Right lung (tissue), 10 donors: ENCODE measurements at places on chromosomes 16 and 17.

GRCh38 chr17:56096026-56096810 is 57.1 kb upstream of the ANKFN1 start:
- DNase-seq: no peak

DNA sequence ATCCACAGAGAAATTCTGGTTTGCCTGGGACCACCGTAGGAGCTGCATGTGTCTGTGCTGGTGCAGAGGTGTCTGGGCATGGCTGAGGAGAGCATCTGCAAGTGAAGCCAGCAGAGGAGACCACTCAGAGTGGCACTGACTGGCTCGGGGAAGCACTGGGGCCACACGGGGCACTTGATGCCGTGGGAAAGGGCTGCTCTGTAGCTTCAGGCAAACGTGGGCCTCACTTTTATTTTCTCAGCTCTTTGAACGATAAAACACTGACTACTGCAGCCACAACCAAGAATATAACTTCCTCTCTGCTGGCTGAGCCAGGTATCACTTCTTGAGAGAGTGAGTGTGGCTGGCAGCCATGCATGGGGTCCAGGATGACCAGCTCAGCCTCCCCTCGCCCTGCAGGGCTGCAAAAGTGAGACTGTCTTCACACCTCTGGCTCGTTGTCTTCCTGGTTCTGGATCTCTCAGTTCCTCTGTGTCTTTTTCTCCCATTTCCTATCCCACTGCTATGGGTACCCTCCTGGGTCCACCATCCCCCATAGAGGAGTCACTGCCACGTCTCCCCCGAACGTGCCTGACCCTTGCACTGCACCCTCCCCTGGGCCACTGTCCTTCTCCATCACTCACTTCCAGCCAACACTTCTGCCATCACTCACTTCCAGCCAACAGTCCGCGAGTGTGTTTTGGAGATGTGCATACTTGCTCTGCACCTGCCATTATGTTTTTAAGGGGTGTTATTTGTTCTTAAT is 201.4 kb upstream of the CHMP6 start:
- no peak for DNase-seq

DNA sequence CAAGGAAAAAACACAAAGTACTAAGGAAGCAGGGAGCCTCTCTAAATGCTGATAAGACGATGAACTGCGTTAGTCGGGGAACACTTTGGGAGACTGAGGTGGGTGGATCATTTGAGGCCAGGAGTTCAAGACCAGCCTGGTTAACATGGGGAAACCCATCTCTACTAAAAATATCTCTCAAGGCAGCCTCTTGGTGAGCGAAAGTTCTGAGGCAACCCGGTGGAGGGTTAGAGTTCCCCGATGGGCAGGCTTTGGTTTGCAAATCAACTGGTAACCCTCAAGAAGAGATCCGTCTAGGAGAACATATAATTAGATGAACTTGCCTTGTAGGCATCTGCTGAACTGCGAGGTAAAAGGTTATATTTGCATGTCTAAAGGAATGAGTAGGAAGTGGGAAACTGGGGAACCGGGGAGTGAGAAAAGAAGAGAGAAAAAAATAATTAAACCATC is 44.6 kb downstream of the WSB1 start:
- DNase-seq: no peak

- DNase-seq: no peak
These were observed 94.0 kb downstream of the MRTFB start for GRCh38 chr16:14164916-14165662.

- no peak for DNase-seq
These were observed 357.4 kb downstream of the SEC14L1 start for GRCh38 chr17:77498091-77498741.

DNA sequence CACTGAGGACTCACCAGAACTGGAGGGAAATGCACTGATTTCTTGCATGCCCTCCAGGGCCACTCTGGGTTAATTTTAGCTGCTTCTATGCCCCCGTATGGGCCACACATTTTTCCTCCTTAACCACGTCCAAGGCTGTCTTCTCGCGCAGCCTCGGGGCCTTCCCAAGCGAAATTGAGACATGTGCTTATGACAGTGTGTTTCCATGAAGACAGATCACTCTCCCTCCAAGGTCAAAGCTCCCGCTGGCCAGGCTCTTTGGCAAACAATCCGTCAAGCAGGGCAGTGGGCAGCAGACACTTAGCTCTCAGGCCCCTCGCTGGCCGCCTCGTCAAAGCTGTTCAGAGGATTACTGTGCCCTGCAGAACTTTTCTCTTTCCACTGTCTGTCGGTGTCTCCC is 243.0 kb upstream of the N4BP1 start:
- DNase-seq: no peak

DNA sequence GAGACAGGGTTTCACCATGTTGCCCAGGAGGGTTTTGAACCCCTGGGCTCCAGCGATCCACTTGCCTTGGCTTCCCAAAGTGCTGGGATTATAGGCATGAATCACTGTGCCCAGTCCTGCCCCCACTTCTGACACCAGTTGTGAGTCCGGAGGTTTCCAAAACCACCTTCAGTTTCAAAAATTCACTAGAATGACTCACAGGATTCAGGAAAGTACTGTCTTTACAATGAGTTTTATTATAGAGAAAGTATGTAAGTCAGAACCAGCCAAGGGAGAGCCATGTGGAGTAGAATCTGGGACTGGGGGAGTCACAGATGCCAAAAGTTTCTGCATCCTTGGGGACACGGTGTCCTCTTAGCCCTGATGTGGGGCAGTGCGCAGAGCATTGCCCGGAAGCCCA is 55.1 kb downstream of the PLD6 start:
- no peak for DNase-seq

GRCh38 chr16:86862595-86863280 is 284.4 kb downstream of the FOXL1 start:
- no peak for DNase-seq

DNA sequence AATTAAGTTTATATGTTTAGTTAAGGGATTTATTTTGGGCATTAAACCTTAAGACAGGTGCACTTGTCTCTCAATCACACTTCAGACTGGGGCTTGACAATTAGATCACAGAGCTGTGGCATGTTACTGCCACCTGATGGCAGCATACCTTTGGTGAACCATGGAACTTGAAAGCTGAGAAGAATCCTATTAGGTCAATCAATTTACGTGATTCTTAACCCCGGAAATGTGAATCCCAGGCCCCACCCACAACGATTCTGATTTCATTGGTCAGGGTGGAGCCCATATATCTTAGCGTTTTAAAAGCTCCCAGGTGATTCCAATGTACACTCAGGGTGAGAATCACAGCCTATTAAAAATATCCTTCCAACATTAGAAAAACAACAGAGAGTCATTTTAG is 91.0 kb downstream of the GSG1L start:
- DNase-seq: no peak

DNA sequence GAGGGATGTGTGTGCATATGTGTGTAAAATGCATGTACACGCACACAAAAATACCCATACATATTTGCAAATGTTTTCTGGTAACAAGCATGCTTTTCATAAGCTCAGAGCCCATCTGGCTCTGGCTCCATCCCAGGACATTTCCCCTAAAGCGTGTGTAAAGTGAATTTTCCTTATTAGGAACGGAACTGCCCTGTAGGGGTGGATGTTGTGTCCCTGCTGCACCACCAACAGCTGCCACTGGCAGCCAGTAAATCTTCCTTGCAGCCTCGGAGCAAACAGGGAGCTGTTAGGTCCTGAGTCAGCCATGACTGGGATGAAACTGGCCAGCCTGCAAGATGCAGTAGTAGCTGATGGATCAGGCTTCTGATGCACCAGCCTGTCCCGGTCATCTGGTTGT is 393.5 kb downstream of the UTP18 start:
- DNase-seq: no peak

DNA sequence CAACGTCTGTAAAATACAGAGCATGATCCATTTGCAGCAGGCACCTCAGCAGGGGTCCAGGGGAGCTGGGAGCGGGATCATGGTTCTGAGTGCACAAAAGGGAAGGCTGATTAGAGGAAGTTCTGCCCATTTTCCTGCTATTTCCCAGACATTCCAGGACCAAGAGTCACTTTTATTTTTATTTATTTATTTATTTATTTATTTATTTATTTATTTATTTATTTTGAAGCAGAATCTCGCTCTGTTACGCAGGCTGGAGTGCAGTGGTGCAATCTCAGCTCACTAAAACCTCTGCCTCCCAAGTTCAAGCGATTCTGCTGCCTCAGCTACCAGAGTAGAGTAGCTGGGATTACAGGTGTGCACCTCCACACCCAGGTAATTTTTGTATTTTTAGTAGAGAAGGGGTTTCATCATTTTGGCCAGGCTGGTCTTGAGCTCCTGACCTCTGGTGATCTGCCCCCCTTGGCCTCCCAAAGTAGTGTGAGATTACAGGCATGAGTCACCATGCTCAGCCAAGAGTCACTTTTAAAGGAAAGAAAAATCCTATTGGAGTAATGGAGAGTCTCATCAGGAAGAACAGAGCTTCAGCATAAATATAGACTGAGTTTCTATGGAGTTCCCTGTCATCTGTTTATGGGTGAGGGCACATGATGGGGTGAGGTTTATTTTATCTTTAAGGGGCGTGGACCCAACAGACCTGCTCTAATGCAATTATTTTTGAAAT is 355.2 kb downstream of the HAPSTR1 start:
- DNase-seq: no peak
